Stimulated activated CD4-positive, alpha-beta T cell treated with anti-CD3 and anti-CD28 coated beads, Interleukin-1b, Interleukin-23, amount 100 ng/mL, for 1 hour (primary cell): ENCODE measurements at places on chromosomes 7 and 10.

GRCh38 chr10:44925224-44925623 lies 14.1 kb downstream of the TMEM72 start:
- no peak for DNase-seq

DNA sequence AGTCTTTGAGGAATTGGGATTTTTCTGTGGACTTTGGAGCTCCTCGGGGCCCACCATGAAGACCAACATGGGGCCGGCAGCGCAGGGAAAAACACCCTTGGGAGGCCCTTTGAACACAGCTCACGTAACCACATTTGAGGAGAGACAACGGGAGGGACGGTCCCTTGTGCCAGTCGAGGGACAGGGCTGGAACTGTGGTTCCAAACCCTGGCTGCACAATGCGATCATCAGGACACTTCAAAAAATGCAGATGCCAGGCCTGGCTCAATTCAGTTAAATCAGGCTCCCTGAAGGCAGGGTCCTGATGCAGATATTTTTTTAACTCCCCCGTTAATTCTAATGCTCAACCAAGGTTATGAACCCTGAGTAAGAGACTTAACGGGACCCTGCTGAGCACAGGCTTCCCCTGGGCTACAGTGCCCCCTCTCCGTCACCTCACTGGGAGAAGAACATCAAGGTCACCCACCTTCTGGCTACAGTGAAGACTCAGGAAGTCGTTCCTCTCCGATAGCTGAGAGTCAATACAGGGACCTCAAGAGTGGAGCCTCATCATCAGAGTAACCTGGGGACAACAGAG lies 30.4 kb downstream of the LYZL1 start:
- DNase-seq = no peak

GRCh38 chr10:106980495-106981451 lies 183.7 kb downstream of the SORCS1 start:
- no peak for DNase-seq

GRCh38 chr10:75525067-75525466 lies 93.6 kb downstream of the LRMDA start:
- DNase-seq = no peak

DNA sequence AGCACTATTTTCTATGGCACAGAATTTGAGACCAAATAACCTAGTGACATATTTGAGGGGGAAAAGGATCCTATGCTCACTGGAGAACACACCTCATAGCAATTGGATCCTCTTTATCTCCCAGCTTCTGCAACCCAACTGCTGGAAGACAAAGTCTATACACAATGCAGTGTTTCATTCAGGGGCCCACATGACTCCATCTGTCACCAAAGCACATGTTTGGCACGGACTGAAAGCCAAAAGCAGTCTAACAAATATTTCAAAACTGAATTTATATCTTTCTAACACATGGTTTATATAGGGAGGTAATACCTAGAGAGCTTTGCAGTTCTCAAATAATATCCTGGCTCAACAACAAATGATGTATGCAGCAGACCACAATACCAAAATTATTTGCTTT lies 39.2 kb downstream of the ADAM12 start:
- no peak for DNase-seq

GRCh38 chr10:103761075-103761920 lies 94.1 kb downstream of the SH3PXD2A start:
- no peak for DNase-seq

DNA sequence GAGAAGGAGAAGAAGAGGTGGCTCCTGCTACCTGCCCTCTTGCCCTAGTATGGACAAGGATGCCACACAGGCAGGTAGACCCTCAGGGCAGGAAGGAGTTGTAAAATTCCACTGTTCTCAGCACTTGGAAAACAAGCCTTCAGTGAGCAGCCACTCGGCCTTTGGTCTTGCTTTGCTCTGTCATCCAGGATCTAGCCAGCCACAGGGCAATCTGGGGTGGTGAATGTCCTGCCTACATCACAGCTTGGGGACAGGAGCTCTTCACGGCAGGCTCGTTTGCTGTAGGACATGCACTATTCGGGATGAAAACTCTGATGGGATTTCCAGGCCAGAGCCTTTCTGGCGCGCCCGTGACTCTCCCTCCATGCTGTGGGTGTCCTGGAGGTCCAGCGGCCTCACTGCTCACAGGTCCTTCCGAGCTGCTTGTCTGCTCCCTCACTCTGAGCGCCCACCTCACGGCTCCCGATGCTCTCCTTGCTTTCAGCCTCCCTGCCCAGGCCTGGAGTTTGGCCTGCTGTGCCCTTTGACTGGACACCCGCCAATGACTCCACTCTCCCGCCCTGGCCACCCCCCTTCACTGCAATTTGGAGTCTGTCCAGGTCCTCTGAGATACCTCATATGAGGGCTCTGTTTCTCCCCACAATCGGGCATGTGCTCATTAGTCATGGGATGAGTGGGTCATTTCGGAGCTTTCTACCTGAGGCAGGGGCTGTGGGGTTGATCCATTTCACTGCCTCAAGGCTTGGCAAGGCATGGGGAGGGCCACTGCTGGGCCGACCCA lies 227.2 kb upstream of the GRB10 start:
- DNase-seq = no peak

- DNase-seq = no peak
Measured at GRCh38 chr10:123146013-123146893, 1.7 kb upstream of the HMX2 start.

DNA sequence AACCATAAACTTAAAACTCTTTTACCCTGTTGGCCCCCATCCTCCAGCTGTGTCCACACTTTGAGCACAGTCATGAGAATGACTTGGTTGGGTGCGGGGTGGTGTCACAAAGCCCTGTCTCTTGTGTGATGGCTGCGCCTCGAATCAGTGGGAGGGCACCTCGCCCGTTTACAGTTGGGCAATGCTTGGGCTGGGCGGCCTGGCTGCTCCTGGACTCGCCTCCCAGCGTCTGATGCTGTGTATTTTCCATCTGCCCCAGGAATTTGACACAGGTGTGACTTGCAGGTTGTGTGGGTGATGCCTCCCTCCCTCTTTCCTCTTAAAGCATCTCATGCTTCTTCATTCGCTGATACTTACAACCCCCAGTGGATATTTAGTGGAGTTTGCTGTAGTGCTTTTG lies 33.7 kb downstream of the CHST12 start:
- no peak for DNase-seq
